ENCODE measurements at places on chromosomes 1 and 21.

GRCh38 chr1:114152508-114153260, 985 bp downstream of the SYT6 start:
- peak; percentile 25 for DNase-seq

- no peak for DNase-seq
These were observed 509.7 kb downstream of the AJAP1 start for GRCh38 chr1:5164158-5164557.

- no peak for DNase-seq
These were observed 50.3 kb downstream of the MYSM1 start for GRCh38 chr1:58649555-58649954.

- DNase-seq, result no peak
These were observed 8.2 kb upstream of the RGSL1 start for GRCh38 chr1:182441719-182442118.

- no peak for DNase-seq
These were observed 537.3 kb upstream of the PLXNA2 start for GRCh38 chr1:208781391-208782045.

DNA sequence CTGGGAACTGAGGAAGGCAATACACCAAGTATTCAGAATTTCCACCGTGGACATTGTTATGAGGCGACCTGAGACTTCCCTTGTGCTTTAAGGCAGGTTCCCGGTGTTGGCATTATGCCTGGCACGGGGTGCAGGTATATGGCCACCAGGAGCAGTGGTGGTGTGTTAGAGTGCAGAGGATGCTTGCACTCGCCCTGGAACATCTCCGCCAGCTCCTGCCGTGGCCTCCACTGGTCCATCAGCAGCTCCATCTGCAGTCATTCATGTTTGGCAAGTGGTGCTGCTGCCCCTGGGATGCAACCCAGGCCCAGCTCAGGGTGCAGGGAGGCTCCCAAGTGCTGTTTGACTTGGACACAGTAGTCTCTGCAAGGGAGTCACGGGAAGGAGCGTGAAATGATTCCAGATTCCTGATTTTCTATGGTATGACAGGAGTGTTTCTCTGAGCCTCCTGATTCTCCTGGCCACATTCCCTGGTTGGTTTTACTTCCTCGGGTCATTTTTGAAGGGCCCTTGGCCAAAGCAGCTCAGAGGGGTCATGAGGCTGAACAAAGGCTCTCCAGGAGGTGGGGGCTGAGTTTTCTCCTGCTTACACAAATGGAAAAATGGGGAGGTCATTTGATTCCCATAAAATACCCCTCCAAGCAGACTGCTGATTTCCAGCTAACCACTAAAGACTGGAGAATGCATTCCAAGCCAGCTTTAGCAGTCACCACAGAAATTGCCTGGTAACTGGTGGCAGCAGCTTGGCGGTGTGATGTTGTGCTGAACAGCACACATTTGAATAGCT, 60.4 kb upstream of the PSEN2 start:
- DNase-seq, result no peak
